ENCODE measurements at places on chromosomes 3 and 15. TPM values are rescaled to one million over a fixed set of nuclear protein-coding genes. Genes with fewer than 3 reads are reported as not detected.

UNC45A gene
- total RNA-seq = 28.0 TPM

UBA3 gene
- total RNA-seq = 44.3 TPM

CSPG4 gene
- total RNA-seq = 33.2 TPM

TRAT1 gene
- total RNA-seq = not detected

SKOR1 gene
- 0.14 TPM for total RNA-seq

FAM219B gene
- 55.8 TPM for total RNA-seq

SHC4 gene
- not detected for total RNA-seq

AMT gene
- 27.8 TPM for total RNA-seq

FAM81A gene
- total RNA-seq = 5.4 TPM

FSTL1 gene
- 150 TPM for total RNA-seq

CFAP100 gene
- not detected for total RNA-seq

TMEM212 gene
- not detected for total RNA-seq

DNA sequence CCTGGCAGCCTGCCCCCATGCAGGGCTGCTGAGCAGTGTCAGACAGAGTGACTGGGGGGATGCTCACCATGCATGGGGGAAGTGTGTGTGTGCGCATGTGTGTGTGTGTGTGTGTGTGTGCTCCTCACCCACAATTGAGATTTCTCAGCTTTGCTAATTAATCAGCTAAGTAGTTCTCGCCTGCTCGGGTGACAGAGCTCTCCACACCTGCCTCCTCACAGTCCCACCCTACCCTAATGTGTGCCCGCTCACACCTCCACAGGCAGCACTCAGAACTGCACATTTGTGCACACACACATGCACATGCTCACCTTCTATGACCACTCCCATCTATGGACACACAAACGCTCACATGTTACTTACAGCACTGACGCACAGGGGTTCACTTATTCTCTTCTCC lies 37.3 kb downstream of the CACNA2D2 start:
- no peak for DNase-seq
- H3K27me3 ChIP-seq = no peaks in the 10 kb centered on the region
- no peak overlapping the region for H3K27ac ChIP-seq
- no peak overlapping the region for H3K4me3 ChIP-seq
- H3K4me1 ChIP-seq = no peaks in the 10 kb centered on the region

DNA sequence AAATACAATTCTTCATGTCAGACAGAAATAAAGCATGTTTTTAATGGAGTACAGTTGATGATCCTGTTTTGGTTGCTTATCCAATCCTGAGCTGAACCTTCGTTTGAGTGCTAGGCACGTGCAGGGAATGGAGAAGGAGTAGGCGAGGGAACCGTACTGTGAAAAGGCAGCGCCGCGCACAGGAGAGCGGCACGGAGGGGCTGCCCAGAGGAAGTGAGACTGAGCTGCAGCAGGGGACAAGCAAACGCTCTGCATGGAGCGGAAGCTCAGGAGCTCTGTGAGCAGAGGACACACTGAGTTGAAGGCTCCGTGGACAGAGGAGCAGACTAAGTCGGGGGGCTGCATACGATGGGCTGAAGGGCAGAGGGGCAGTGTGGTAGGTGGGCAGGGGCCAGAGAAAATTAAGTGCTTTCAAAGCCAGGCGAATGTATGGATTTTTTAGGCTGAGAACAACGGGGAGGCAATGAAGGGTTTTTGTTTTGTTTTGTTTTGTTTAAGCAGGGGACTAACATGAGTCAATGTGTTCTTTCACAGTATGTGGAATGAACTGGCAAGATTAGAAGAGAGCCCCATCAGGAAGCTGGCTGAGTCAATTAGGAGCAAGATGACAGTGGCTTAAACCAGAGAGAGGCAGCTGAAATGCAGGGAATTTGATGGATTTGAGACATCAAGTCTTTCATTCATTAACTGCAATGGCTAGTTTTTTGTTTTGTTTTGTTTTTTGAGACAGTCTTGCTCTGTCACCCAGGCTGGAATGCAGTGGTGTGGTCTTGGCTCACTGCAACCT lies 23.8 kb upstream of the TM2D3 start:
- H3K27ac ChIP-seq = no peak overlapping the region
- H3K4me3 ChIP-seq = no peak overlapping the region
- no peaks in the 10 kb centered on the region for H3K27me3 ChIP-seq

- H3K4me1 ChIP-seq = peaks cover 27% of the 10 kb centered on the region
- H3K36me3 ChIP-seq = no peaks in the 10 kb centered on the region
- peak; percentile 41 for DNase-seq
- no peak overlapping the region for H3K27ac ChIP-seq
- peaks cover 82% of the 10 kb centered on the region for H3K27me3 ChIP-seq
Measured at GRCh38 chr15:89399238-89400115, 64.9 kb upstream of the POLG start.

DNA sequence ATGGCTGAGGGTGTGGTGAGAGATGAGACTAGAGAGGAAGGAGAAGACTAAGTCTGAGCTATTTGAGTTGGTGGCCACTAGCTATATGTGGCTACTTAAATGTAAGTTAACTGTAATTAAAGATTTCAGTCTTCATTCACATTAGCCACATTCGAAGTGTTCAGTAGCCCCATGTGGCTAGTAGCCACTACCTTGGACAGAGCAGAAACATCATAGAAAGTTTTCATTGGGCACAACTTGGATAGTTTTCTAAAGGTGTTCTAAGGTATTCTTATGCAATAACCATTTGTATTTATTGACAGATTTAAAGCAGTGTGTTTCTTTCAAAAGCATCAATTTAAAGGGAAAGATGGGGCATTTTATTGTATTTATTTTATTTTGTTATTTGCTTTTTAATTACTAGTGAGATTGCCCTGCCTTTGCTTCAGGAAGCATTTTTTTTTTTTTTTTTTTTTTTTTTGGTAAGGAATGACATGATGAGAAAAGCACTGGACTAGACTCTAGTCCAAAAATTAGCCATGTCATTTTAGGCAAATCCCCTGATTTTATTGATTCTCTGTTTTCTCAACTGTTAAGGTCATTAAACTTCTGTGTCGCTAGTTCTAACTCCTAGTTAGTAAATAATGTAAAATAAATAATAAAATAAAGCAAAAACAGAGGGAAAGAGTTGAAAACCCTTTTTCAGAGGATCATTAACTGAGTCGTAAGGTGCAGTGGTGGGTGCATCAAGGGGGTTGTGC lies 153.0 kb upstream of the ROBO2 start:
- H3K36me3 ChIP-seq = no peaks in the 10 kb centered on the region
- H3K27me3 ChIP-seq = no peaks in the 10 kb centered on the region
- no peak overlapping the region for H3K27ac ChIP-seq
- DNase-seq = no peak
- no peaks in the 10 kb centered on the region for H3K4me1 ChIP-seq

- H3K4me3 ChIP-seq = peak overlapping the region; percentile 0
- H3K4me1 ChIP-seq = no peaks in the 10 kb centered on the region
- no peak for DNase-seq
- H3K27ac ChIP-seq = no peak overlapping the region
Measured at GRCh38 chr3:104291437-104291851, 1075.3 kb upstream of the ALCAM start.

- no peak for DNase-seq
- H3K27ac ChIP-seq = no peak overlapping the region
- no peaks in the 10 kb centered on the region for H3K27me3 ChIP-seq
- no peaks in the 10 kb centered on the region for H3K36me3 ChIP-seq
- H3K4me1 ChIP-seq = no peaks in the 10 kb centered on the region
Measured at GRCh38 chr15:26260517-26261133, 397.5 kb upstream of the ATP10A start.

DNA sequence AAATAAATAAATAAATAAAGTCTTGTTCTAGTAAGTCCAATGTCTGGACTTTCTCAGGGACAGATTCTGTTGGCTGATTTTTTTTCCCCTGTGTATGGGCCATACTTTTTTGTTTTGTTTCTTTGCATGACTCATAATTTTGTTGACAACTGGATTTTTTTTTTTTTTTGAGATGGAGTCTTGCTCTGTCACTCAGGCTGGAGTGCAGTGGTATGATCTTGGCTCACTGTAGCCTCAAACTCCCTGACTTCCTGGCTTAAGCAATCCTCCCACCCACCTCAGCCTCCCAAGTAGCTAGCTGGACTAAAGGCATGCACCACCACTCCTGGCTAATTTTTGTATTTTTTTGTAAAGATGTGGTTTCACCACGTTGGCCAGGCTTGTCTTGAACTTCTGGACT lies 38.9 kb downstream of the TICRR start:
- no peak overlapping the region for H3K27ac ChIP-seq
- no peak for DNase-seq
- no peaks in the 10 kb centered on the region for H3K4me1 ChIP-seq
- no peak overlapping the region for H3K4me3 ChIP-seq
- no peaks in the 10 kb centered on the region for H3K36me3 ChIP-seq
- no peaks in the 10 kb centered on the region for H3K27me3 ChIP-seq

- H3K36me3 ChIP-seq = no peaks in the 10 kb centered on the region
- no peak overlapping the region for H3K4me3 ChIP-seq
- no peak overlapping the region for H3K27ac ChIP-seq
- no peak for DNase-seq
Measured at GRCh38 chr3:74617776-74618175, 3.3 kb upstream of the CNTN3 start.

DNA sequence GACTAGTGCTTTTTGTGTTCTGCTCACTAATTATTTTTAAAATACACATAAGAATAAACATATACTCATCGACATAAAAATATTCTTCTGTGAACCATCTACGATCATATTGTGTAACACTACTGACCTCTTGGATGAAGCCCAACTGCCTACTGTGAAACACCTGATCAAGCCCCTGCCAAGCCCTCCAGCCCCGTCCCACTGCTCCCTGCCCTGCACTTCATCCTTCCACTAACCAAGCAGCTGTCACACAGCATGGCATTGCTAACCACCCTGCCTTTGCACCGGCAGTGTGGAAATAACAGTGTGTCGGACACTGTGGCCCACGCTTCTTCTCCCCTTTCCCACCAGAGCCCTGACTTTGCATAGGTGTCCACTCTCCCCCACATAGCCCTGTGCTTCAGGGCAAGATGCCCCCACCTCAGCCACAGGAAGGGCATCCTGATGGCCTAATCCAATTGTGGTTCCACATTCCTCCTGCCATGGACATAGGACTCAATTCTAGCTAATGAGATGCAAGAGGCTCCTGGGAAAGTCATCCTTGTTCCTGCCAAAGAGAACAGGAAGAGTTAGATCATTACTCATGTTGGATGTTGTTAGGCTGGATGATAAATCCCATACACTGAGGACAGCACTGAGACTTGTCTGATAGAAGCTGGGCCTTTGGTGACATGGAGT lies 35.0 kb upstream of the ARID3B start:
- no peak overlapping the region for H3K4me3 ChIP-seq
- H3K27me3 ChIP-seq = no peaks in the 10 kb centered on the region
- H3K36me3 ChIP-seq = peaks cover 4% of the 10 kb centered on the region
- no peaks in the 10 kb centered on the region for H3K4me1 ChIP-seq

- no peaks in the 10 kb centered on the region for H3K36me3 ChIP-seq
- no peak overlapping the region for H3K27ac ChIP-seq
- no peaks in the 10 kb centered on the region for H3K27me3 ChIP-seq
- DNase-seq = no peak
Measured at GRCh38 chr3:180383332-180384020, 218.5 kb upstream of the TTC14 start.

- no peak overlapping the region for H3K27ac ChIP-seq
- DNase-seq = no peak
- H3K27me3 ChIP-seq = no peaks in the 10 kb centered on the region
- H3K4me1 ChIP-seq = peaks cover 49% of the 10 kb centered on the region
- H3K36me3 ChIP-seq = no peaks in the 10 kb centered on the region
Measured at GRCh38 chr3:107959550-107960154, 131.2 kb downstream of the CD47 start.

DNA sequence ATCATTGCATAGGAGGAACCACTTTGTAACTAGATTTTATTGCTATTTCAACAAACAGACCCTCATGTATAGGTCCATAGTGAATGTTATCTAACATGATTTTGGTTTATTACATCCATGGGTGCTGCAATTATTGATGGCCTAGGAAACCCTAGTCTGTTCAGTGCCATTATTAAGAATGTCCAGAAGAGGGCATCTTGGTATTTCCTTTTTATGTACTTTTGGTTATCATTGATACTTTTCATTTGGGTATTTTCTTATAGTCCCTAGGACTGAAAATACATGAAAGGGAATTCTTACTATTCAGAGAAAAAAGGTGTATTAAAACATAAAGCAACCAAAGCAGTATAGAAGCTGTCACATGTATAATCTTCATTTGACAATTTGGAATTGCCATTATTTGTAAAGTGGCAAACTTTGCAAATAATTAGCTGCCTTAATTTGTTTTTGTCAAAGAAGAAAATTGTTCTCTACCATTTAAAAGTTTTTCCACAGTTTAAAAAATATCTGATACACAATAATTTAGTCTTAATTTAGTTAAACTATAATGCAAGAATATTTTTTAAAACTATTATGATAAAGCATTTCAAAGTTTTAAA lies 48.7 kb downstream of the CNOT10 start:
- H3K4me3 ChIP-seq = no peak overlapping the region
- H3K27ac ChIP-seq = no peak overlapping the region
- peaks cover 65% of the 10 kb centered on the region for H3K36me3 ChIP-seq
- no peaks in the 10 kb centered on the region for H3K27me3 ChIP-seq

DNA sequence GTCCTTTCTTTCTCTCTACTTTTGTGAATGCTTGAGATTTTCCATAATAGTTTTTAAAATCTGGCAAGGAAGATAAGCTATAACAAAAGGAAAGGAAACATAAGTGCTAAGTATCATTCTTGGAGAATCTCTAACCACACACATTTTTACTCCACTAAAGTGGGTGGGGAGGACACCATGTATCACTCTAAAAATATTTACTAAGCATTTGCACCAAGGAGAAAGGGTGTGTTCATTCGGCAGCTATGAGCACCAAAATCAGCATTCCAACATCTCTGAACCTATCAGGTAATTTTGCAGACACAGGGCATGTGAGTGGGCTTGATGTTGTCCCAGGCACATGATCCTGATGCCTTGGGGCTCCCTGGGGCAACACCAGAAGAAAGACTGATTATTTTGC lies 5.5 kb downstream of the B4GALT4 start:
- H3K4me3 ChIP-seq = no peak overlapping the region
- peaks cover 56% of the 10 kb centered on the region for H3K36me3 ChIP-seq
- peaks cover 13% of the 10 kb centered on the region for H3K4me1 ChIP-seq
- no peak overlapping the region for H3K27ac ChIP-seq
- no peaks in the 10 kb centered on the region for H3K27me3 ChIP-seq

DNA sequence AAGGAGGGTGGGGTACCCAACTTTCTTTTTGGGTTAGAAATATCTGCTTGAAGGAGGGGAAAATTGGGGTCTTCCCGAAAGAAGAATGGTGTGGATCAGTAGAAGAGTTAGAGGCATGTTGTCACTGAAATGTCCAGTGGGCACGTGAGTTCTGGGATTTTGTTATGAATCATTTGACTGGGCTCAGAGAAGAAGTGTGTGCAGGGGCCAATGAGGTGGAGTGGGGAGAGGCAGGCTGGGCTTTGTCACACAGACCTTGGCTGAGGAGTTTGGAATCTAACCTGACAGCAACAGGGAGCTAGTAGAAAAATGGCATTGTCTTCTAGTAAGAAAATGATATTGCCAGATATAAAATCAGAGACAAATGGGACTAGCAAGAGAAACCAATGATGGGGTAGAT lies 436.8 kb downstream of the MFSD1 start:
- H3K36me3 ChIP-seq = no peaks in the 10 kb centered on the region
- no peak overlapping the region for H3K4me3 ChIP-seq
- no peak for DNase-seq
- H3K27me3 ChIP-seq = no peaks in the 10 kb centered on the region
- H3K27ac ChIP-seq = no peak overlapping the region
- H3K4me1 ChIP-seq = no peaks in the 10 kb centered on the region
